Thyroid gland (tissue), 4 donors: ENCODE measurements at places on chromosomes 3 and 15. TPM values are rescaled to one million over a fixed set of nuclear protein-coding genes. Genes with fewer than 3 reads are reported as not detected.

The PDCD6IP gene
- total RNA-seq, result 105 TPM

DNA sequence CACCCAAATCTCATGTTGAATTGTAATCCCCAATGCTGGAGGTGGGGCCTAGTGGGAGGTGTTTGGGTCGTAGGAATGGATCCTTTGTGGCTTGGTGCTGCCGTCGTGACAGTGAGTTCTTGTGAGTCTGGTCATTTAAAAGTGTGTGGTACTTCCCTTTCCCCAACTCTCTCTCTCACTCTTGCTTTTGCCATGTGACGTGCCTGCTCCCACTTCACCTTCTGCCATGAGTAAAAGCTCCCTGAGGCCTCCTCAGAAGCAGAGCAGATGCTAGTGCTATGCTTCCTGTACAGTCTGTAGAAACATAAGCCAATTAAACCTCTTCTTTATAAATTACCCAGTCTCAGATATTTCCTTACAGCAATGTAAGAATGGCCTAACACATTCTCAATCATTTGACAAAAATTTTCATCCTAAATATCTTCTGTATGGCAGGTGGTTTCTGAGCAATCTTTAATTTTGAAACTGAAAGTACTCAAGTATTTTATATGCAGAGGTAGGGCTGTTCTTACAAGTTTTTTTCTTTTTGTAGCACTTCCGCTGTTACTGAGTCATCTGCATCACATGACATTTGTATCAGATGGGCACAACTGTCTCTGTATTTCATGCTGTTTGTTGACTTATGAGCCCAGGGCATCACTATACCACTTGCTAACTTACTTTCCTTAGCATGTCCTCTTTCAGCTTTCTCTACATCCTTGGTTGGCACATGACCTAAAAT is 8.8 kb downstream of the RPL39L start:
- H3K27me3 ChIP-seq, result no peaks in the 10 kb centered on the region
- H3K27ac ChIP-seq, result no peak overlapping the region
- H3K36me3 ChIP-seq, result no peaks in the 10 kb centered on the region
- no peak for DNase-seq

DNA sequence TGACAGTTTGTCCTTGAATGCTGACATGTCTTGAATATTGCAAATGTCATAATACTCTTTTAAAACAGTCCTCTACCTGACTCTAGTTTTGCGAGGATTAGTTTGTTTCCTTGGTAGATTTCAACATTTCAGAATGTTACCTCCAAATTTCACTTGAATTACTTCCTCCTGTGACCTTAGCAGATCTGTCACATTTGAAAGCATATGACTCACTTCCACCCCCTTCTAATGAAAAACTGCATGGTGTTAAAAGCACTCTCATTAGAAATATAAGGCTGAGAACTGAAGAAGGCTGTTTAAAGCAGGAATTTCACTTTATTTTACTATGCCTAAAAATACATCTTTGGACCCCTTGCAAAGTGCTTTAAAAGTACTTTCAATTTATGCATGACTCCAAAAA is 598.7 kb upstream of the TGFBR2 start:
- H3K27me3 ChIP-seq, result no peaks in the 10 kb centered on the region
- H3K36me3 ChIP-seq, result no peaks in the 10 kb centered on the region
- H3K4me1 ChIP-seq, result no peaks in the 10 kb centered on the region
- no peak overlapping the region for H3K4me3 ChIP-seq
- H3K27ac ChIP-seq, result no peak overlapping the region

GRCh38 chr15:34821831-34822230 is 26.5 kb upstream of the ACTC1 start:
- H3K4me3 ChIP-seq, result no peak overlapping the region
- no peak overlapping the region for H3K27ac ChIP-seq
- no peak for DNase-seq
- no peaks in the 10 kb centered on the region for H3K36me3 ChIP-seq
- H3K27me3 ChIP-seq, result no peaks in the 10 kb centered on the region

DNA sequence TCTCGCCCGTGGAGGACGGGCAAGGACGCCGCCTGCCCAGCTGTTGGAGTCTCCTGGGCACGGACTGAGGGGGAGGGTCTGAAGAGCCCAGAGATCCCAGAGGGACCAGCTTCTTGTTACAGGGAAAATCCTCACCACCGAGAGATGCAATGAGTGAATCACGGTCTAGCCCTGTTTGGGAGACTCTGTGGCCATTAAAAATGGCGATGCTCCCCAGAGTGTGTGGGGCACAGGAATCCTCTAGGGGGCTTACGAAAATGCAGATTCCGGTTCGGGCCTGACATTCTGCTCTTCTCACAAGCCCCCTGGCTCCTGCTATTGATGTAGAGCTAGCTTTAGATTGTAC is 35.5 kb upstream of the EPHB3 start:
- no peak for DNase-seq
- H3K4me3 ChIP-seq, result no peak overlapping the region
- H3K4me1 ChIP-seq, result peaks cover 11% of the 10 kb centered on the region
- peaks cover 11% of the 10 kb centered on the region for H3K27me3 ChIP-seq

DNA sequence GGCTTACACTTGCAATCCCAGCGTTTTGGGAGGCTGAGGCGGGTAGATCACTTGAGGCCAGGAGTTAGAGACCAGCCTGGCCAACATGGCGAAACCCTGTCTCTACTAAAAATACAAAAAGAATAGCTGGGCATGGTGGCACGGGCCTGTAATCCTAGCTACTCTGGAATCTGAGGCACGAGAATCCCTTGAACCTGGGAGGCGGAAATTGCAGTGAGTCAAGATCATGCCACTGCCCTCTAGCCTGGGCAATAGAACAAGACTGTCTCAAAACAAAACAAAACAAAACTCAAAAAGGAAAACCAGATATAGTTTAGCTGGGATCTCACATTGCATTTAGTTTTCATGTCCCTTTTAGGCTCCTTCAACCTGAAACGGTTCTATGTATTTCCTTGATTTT is 2.9 kb upstream of the USP50 start:
- no peaks in the 10 kb centered on the region for H3K36me3 ChIP-seq
- DNase-seq, result no peak
- no peak overlapping the region for H3K4me3 ChIP-seq
- H3K27ac ChIP-seq, result no peak overlapping the region
- H3K27me3 ChIP-seq, result no peaks in the 10 kb centered on the region

The NDUFAF3 gene
- 120 TPM for total RNA-seq
